Airway epithelial cell (primary cell): ENCODE measurements at places on chromosomes 3 and 15. TPM values are rescaled to one million over a fixed set of nuclear protein-coding genes. Genes with fewer than 3 reads are reported as not detected.

Gene CAV3
- total RNA-seq, result not detected in 2 replicates

Gene GUCA1C
- not detected in 2 replicates for total RNA-seq

Gene THRB
- total RNA-seq, result 2.0 and 2.8 TPM in 2 replicates

Gene GABRR3
- total RNA-seq, result not detected in 2 replicates

Gene CACNA1D
- 0.14 TPM in 1 of 2 replicates, not detected in the other for total RNA-seq

Gene TICRR
- 6.3 and 7.6 TPM in 2 replicates for total RNA-seq

Gene CCR8
- not detected in 2 replicates for total RNA-seq

Gene NEO1
- total RNA-seq, result 5.7 and 10.6 TPM in 2 replicates

Gene PIGZ
- total RNA-seq, result 3.5 and 9.7 TPM in 2 replicates

Gene SLC12A6
- 10.2 and 14.0 TPM in 2 replicates for total RNA-seq

Gene LARP6
- total RNA-seq, result 6.0 and 12.5 TPM in 2 replicates

Gene FAM3D
- 6.2 and 11.4 TPM in 2 replicates for total RNA-seq

Gene CLRN1
- total RNA-seq, result not detected in 2 replicates
